ENCODE measurements at places on chromosomes 16 and 17. TPM values are rescaled to one million over a fixed set of nuclear protein-coding genes. Genes with fewer than 3 reads are reported as not detected.

The CCDC200 gene
- not detected for total RNA-seq

DNA sequence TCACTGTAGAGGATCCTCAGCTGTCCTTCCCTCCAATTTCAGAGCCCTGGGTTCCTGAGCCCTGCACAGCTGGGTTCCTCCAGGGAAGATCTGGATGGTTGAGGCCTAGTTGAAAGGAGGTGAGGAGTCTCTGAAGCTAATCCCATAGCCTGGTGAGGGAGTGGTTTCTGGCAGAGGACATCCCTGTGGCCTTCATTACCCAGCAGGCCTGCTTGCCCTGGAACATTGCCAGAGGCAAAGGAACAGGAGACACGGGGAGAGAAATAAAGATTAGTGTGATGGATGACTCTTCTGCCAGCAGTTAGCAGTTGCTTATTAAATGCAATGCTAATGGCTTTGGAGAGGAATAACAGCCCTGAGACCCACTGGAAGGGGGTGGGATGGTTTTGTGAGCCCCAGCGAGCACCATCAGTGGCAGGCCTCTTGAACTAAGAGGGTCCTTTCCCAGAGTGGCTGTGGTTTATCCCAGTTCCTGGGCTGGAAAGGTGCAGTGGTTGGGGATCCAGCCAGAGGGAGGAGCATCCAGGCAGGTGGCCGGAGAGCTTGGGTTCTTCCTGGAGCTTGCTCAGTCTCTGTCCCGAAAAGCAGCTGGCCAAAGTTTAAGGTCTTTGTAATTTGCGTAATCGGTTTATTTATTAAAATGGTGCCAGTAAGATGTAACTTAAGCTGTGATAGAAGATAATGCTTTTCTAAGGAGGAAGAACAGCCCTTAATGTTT lies 209.7 kb downstream of the CCDC182 start:
- no peak for DNase-seq

DNA sequence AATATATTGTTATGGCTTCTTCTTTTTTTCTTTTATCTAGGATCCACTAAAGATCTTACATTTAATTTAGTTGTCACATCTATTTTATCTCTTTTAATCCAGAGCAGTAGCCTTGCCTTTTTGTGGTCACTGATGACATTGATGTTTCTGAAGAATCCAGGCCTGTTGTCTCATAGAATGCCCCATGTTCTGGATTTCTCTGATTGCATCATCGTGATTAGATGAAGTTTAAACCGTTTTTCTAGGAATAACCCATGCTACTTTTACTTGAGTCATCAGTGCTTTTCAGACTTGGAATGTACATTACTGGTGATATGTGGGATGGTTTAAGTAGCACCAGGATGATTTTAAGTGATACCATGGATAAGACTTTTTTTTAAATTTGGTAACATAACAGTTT lies 106.4 kb upstream of the CES5A start:
- DNase-seq = no peak

DNA sequence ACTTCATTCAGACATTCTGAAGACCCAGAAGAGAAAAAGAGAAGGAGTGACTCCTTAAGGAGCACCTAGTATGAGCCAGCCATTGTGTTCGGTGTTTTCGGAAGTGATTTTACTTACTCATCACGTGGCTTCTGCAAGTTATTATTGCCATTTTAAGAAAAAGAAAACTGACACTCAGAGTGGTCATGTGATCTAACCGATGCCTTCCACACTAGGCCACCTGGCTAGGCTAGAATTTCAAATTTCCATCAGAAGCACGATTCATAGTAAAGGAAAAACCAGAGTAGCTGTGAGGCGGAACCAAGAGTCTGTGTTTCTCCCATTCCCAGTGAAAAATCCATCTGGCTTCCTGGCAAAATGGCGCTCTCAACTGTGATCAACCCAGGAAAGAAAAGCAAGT lies 32.0 kb downstream of the GTF3C1 start:
- DNase-seq = no peak

The GRAPL gene
- total RNA-seq = 1.8 TPM

DNA sequence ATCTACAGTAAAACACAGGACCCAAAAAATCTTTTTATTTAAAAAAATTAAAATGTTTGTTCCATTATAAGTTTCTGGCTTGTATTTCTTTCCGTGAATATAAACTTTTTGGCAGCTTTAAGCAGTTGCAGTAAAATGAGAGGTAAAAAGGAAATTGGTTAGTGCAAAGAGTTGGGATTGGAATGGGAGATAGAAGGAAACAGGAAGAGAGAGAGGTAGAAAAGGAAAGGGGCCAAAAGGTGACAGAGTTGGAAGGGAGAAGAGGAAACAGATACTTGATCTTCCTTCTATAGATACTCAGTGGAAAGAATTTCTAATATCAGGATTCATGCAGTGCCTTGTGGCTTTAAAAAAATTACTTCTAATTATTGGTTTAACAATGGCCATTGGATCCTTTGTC lies 63.5 kb downstream of the NQO1 start:
- no peak for DNase-seq

DNA sequence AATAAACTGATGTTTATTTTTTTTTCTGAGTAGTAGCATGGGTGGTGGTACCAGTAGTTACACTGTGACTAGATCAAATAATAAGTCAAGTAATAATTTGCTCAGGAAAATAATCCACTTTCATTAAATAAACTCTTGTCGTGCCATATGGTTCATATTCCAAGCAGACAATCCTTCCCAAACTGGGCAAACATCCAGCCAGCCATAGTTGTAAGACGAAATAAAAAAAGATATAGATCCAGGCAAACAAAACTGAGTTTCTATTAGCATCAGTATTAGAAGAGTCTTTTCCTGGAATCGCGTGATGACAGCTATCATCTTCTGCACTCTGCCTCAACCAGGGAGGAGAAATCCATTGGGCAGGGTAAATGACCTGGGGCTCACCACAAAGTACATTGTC lies 508.4 kb upstream of the GOT2 start:
- DNase-seq = no peak

The SPIRE2 gene
- total RNA-seq = 3.1 TPM

The UBALD2 gene
- 28.9 TPM for total RNA-seq

- DNase-seq = no peak
Measured at GRCh38 chr17:77132411-77133086, 8.2 kb upstream of the SEC14L1 start.

DNA sequence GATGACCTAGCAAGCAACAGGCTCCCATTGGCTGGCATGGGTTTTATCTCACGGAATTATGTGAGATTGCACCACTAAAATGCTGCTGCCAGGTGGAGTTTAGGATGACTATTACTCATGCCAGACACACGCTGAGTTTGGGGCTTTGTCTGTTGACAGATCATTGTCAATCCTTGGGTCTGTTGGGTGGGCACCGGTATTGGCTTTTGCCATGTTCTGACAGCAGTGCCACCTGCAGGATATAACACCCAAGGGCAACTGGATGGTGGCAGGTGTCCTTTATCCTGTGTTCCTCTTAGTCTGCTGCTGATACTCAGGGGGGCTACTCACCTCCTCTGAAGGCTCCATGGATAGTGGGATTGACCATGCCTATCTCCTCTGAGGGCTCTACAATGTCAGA lies 221.6 kb upstream of the DYNLRB2 start:
- no peak for DNase-seq

- DNase-seq = no peak
Measured at GRCh38 chr16:9112166-9112843, 20.9 kb downstream of the HAPSTR1 start.

DNA sequence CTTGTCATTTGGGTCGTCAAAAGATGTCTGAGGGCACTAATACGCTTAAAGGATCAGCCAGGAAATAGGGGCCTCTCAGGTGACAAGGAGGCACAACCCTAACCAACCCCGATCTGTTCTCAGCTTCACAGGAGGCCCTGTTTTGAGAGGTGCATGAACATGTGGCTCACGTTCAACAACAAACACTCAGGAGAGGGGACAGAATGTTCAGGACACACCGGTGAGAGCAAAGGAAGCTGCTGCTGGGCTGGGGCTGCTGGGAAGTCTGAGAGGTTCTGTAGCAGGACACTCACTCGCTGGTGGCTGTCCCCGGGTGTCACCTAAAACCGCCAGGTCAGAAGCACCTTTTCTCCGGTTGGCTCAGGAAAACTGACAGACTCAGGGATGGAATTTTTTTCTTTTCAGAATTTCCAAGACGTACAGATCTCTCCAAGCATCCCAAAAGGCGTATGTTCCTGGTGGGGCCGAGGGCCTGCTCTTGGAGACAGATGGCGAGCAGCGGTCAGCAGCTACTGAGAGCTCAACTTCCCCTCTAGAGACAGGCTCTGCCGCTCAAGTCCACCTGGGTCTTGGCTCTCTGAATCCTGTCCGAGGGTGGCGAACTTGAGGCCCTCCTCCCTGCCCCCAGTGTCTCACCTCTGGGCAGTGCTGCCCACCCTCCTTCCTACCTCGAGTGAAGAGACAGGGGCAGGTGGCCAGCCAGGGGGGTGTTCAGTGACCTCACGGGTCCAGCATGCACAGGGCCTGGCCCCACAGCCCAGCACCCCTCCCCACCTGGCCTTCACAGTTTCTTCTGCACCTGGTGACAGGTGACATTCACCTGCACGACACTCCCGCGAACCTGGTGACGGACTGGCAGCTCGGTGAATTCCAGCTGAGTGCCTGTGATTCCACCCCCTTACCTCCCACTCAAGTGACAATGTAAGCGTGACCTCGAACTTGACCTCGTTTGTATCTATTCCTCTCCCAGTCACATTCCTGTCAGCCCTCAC lies 22.9 kb downstream of the CLUH start:
- peak; percentile 67 for DNase-seq

- peak; percentile 73 for DNase-seq
Measured at GRCh38 chr17:10063730-10064241, 134.6 kb downstream of the GAS7 start.

The KCNG4 gene
- not detected for total RNA-seq

- peak; percentile 55 for DNase-seq
Measured at GRCh38 chr16:9033125-9033830, 58.2 kb upstream of the HAPSTR1 start.

DNA sequence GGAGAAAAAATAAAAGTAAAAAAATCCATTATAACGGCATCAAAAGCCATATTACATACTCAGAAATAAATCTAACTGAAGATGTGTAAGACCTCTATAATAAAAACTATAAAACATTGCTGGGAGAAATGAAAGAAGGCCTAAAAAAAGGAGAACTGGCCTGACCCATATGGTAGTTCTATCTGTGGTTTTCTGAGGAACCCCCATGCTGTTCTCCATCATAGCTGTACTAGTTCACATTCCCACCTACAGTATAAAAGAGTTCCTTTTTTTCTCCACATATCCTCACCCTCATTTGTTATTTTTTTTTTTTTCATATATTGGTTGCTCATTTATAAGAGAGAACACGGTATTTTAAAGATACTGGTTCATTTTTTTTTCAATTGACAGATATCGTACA lies 191.8 kb downstream of the STX8 start:
- DNase-seq = no peak

- no peak for DNase-seq
Measured at GRCh38 chr16:14199624-14200023, 128.5 kb downstream of the MRTFB start.

DNA sequence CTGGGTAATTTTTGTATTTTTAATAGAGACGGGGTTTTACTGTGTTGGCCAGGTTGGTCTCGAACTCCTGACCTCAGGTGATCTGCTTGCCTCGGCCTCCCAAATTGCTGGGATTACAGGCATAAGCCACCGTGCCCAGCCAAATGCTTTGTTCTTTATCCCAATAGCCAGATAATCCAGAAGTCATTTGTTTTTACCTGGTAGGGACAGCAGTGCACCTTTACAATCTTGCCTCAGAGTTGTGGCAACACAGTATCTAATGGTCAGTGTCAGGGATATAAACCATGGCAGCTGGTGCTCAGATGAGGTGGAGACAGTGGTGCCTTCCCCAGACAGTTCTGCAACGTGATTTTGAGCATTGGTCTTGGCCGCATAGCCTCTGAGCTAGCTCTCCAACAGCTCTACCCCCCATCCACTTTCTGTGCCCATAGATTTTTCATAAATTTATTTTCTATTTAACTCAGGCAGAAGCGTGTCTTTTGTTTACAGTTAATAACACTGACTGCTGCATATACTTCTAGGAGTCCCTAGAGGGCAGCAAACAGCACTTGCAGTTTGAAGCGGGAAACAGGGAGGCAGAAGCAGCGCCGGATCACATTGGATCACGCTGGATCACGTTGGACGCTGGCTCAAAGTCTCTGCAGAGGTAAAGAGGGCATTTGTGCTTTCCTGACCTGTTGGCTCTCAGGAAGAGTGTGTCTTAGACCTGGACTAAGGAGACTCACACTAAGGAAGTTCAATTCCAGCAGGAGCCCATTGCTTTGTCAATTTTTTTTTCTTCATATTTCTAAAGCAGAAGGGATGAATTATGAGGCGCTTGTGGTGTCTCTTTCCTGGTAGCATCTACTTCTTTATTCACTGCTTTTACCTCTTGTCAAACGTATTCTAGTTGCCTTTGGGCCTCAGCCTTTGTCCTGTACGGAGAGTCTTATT lies 5.1 kb upstream of the GGT6 start:
- peak; percentile 84 for DNase-seq

Measured in right cardiac atrium (tissue), 5 donors.